ENCODE measurements at places on chromosomes 3 and 15.

GRCh38 chr15:78564743-78565096, 600 bp upstream of the CHRNA5 start:
- H3K4me3 ChIP-seq = peak overlapping the region; percentile 95
- no peaks in the 10 kb centered on the region for H3K36me3 ChIP-seq
- peak overlapping the region; percentile 68 for H3K27ac ChIP-seq

GRCh38 chr3:134086616-134087015, 56.9 kb upstream of the SLCO2A1 start:
- H3K27ac ChIP-seq = no peak overlapping the region
- no peak overlapping the region for H3K4me3 ChIP-seq
- no peaks in the 10 kb centered on the region for H3K36me3 ChIP-seq
- H3K27me3 ChIP-seq = no peaks in the 10 kb centered on the region
- DNase-seq = no peak

DNA sequence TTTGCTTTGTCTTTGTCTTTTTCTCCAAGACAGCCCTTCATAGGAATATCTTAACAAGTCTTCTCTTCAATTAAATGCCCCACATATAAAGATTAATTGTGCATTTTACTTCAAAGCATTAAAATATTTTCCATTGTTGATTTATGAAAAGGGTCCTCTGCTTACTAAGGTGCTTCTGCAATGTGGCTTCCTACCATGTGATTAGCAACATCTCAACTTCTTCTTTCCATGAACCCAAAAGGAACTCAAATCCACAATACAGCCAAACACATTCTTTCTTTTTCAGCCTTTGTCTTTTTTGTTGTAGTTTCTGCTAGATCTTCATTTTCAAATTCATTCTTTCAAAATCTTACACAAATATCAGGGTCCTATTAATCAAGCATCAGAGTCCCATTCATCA, 309.2 kb downstream of the NSUN3 start:
- no peaks in the 10 kb centered on the region for H3K27me3 ChIP-seq
- no peak overlapping the region for H3K4me3 ChIP-seq
- no peaks in the 10 kb centered on the region for H3K36me3 ChIP-seq
- no peak for DNase-seq

- H3K27ac ChIP-seq = no peak overlapping the region
- H3K4me3 ChIP-seq = no peak overlapping the region
- no peaks in the 10 kb centered on the region for H3K36me3 ChIP-seq
Observed at GRCh38 chr3:114764056-114764492, 383.0 kb downstream of the ZBTB20 start.

GRCh38 chr3:128684986-128685726, 34.5 kb upstream of the RPN1 start:
- no peak overlapping the region for H3K4me3 ChIP-seq
- H3K27me3 ChIP-seq = no peaks in the 10 kb centered on the region
- no peak overlapping the region for H3K27ac ChIP-seq
- no peak for DNase-seq
- H3K4me1 ChIP-seq = peaks cover 8% of the 10 kb centered on the region

DNA sequence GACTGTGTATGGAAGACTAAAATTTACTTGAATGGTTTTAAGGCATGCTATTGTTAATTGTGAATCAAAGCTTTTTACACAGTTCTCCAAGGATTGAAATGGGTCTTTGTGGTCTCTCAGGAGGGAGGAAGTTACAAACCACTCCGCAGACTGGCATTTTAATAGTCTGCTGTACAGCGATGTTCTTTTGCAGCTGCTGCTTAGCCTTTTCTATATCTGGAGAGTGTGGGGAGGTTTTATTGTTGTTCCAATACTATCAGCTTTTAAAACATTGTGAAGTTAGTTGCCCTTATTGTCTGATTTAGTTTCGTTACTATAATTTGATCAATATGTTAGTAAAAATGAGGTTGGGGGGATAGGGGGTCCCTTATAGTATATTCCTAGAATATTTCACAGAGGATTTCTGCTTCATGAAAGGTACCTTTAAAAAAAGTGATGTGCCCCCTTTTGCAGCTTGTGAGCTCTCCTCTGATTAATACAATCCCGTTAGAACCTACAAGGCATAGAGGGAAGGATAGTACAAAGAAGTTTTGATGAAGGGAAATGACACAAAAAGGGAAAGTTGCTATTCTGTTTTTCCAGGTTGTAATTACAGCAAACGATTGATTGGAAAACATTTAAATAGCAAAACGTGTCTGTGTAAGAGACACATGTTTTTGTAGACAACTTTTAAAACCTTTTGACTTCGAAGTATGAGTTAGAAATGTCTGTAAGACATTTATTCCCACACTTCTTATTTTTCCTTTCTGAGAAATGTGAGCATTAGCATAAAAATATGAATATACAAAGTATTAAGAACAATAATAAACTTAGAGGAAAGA, 158.3 kb upstream of the CGNL1 start:
- H3K27ac ChIP-seq = no peak overlapping the region
- H3K4me1 ChIP-seq = peaks cover 14% of the 10 kb centered on the region
- no peaks in the 10 kb centered on the region for H3K36me3 ChIP-seq

- no peak for DNase-seq
- no peaks in the 10 kb centered on the region for H3K36me3 ChIP-seq
- H3K27ac ChIP-seq = no peak overlapping the region
Observed at GRCh38 chr3:191770541-191770940, 309.6 kb downstream of the PYDC2 start.

GRCh38 chr3:154730186-154730585, 300.2 kb upstream of the GPR149 start:
- no peaks in the 10 kb centered on the region for H3K36me3 ChIP-seq
- H3K4me3 ChIP-seq = no peak overlapping the region
- H3K4me1 ChIP-seq = no peaks in the 10 kb centered on the region
- H3K27ac ChIP-seq = no peak overlapping the region
- H3K27me3 ChIP-seq = no peaks in the 10 kb centered on the region

- peak overlapping the region; percentile 63 for H3K27ac ChIP-seq
- DNase-seq = no peak
- H3K27me3 ChIP-seq = no peaks in the 10 kb centered on the region
- H3K36me3 ChIP-seq = peaks cover 4% of the 10 kb centered on the region
- H3K4me3 ChIP-seq = no peak overlapping the region
- H3K4me1 ChIP-seq = peaks cover 12% of the 10 kb centered on the region
Observed at GRCh38 chr3:12413721-12414255, 70.5 kb upstream of the TSEN2 start.

All from Panc1 (cell line).